Fibroblast of skin of scalp (primary cell): ENCODE measurements at places on chromosomes 11 and 22.

DNA sequence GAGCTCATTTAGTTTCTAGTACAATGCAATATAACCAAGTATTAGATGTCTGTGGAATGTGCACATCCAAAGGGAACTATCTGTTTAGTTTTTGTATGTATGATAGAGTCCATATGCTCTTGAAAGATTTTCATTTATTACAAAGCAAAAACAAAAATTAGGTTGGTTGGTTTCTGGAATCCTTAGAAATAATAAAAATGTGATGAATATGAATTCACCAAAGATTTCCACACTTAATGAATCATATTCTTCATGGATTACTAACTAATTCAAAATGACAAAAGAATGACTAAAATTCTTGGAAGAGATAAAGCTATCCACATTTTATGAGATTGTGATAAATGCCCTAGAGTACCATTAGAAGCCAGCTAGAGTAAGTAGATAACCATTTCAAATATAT, 261.1 kb downstream of the SBF2 start:
- peak; percentile 79 for DNase-seq

DNA sequence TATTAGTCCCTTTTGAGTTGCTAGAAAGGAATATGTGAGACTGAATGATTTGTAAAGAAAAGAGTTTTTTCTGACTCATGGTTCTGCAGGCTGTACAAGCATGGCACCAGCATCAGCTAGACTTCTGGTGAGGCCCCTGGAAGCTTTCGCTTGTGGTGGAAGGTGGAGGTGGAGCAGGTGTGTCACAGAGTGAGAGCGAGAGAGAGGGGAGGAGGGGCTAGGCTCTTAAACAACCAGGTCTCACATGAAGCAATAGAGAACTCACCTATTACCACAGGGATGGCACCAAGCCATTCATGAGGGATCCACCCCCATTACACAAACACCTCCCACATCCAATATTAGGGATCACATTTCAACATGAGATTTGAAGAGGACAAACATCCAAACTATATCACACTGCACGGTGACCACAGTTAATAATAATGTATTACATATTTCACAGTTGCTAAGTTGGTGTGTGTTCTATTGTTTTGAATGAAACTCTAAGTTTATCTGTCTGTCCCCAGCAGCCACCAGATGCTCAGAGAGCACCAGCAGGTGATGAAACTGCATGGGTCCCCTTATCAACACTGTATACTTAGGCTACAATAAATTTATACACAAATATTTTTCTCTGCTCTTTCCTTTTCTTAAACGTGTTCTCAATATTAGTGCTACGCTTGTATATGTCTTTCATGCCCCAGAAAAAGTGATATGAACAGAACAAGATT, 14.1 kb downstream of the ZFP91 start:
- DNase-seq: no peak

GRCh38 chr11:16958833-16959232, 55.4 kb downstream of the PLEKHA7 start:
- DNase-seq: no peak

DNA sequence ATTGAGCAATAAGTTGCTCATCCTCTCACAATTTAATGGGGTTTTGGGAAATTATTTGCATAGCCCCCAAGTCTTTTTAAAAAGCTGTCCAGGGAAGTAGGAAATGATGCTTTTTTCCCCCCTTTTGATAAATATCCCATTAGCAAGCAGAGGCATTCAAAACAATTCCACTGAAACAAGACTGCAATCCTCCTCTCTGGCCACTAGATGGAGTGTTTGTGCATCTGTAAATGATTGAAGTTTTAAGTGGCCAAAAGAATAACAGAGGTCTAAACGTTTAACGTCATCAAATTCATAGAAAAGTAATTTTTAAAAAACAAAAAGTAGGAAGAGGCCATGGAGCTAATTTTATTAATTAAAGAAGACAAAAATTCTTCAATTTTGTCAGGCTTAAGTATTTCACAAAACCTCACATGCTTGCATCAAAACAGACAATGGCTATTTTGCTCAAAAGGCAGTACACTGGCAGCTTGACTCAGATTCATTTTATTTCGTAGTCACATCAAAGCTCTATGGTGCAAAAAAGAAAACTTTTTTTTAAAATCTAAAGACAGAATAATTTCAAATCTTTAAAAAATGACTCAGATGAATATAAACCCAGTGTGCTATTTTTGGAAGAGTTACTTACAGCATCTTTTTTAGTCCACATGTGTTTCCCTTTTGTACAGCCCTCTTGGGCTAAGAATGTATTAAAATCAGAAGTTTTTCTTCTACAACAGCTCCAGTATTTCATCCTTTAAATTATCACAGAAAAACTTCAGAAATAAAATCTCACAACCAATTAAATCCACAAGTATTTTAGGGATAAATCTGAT, 17.8 kb downstream of the CHORDC1 start:
- DNase-seq: peak; percentile 61

- DNase-seq: no peak
Measured at GRCh38 chr22:49657275-49657973, 170.2 kb downstream of the BRD1 start.

DNA sequence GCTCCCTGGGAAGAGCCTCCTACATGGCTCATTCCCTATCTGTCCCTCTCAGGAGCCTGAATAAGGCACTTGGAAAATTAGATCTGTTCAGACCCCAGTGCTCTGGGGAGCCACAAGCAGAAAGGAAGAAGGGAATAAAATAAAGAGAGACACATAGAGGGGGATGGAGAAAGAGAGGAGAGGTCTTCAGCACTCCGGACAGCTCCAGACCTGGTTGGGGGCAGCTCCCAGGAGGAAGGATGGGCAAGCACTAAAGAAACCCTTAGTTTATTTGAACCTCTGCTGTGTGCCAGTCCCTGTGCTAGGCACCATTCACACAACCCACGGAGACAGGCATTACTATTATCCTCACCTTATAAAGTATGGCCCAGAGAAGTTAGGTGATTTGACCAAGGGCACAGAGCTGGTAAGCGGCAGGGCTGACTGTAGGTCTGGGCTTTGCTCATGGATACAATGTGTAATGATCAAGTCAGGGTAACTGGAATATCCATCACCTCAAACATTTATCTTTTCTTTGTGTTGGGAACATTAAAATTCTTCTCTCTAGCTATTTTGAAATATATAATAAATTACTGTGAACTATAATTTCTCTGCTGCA, 53.7 kb upstream of the LRRC32 start:
- DNase-seq: no peak

GRCh38 chr11:27621405-27622161, 78.7 kb downstream of the BDNF start:
- DNase-seq: no peak

DNA sequence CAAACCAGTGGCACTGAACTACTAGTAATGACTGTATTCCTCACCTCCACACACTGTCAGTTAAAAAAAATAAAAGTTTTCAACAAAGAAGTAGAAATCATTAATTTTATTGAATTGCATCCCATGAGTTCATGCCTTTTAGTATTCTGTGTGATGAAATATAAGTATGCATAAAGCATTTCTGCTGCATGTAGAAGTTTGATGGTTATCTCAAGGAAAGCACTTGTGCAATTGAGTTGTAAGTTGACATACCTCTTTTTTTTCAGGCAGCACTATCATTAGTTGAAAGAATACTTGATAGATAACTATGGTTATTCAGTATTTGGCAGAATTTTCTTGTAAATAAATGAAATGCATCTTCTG, 104.4 kb downstream of the STIM1 start:
- peak; percentile 14 for DNase-seq

- DNase-seq: no peak
Measured at GRCh38 chr11:2976294-2977063, 15.7 kb downstream of the NAP1L4 start.

DNA sequence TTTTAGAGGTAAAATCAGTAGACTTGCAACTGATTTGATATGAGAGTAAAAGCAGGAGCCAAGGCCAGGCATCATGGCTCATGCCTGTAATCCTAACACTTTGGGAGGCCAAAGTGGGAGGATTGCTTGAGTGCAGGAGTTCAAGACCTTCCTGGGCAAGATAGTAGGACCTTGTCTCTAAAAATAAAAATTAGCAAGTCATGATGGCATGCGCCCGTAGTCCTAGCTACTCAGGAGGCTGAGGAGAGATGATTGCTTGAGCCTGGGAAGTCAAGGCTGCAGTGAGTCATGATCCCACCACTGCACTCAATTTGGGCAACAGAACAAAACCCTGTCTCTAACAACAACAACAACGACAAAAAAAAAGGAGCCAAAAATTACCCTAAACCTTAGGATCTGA, 13.5 kb downstream of the SGSM3 start:
- peak; percentile 70 for DNase-seq

- DNase-seq: no peak
Measured at GRCh38 chr11:77371646-77372045, 70.2 kb upstream of the GDPD4 start.

- no peak for DNase-seq
Measured at GRCh38 chr22:49892226-49892899, 25.9 kb downstream of the ALG12 start.

DNA sequence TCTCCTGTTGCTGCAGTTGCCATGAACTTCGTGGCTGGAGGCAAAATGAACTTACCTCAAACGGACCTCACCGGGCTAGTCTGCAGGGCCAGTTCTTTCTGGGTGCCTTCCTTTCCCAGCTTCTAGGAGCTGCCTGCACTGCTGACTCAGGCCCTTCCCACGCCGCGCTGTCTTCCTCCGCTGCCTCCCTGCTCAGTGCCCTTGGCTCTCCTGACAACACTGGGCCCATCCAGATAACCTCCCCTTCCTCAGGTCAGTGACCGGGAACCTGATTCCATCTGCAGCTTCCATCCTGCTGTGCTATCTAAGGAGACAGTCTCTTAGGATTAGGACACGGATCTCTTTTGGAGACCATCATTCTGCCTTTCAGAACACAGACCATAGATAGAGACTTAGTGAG, 19.3 kb downstream of the MOB2 start:
- no peak for DNase-seq

DNA sequence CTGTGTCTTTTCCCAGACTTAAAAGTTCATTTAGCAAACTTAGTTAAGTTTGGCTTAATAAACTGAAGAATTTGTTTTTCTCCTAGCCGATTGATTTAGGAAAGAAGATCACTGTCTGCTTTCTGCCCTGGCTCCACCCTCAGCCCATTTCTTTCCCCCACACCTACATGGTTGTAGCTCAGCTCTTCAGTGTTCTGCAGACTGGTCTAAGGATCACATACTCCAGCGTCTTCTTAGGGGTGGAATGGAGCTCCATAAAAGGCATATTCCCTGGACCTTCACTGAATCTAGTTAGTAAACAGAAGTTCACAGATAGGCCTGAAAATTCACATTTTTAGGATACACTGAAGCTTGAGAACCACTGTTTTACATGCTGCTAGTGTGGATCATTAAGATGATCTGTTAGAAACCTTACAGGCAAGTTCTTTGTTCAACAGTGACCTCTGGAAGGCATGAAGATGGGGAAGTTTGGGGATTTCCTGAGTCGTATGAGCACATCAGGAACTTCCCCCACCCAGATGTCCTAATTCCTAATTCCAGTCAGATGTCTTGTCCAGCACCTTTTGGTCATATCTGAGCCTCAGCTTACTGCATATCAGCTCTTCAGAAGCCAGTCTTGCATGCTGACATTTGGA, 16.8 kb downstream of the PIWIL4 start:
- no peak for DNase-seq

- DNase-seq: no peak
Measured at GRCh38 chr11:12073436-12073835, 37.0 kb upstream of the MICAL2 start.
